ENCODE measurements at places on chromosomes 3 and 15. TPM values are rescaled to one million over a fixed set of nuclear protein-coding genes. Genes with fewer than 3 reads are reported as not detected.

C3orf85 gene
- not detected for total RNA-seq

ARMC8 gene
- 63.6 TPM for total RNA-seq

ARGFX gene
- total RNA-seq: not detected

MORC1 gene
- not detected for total RNA-seq

GRCh38 chr3:53140847-53141845, 10.9 kb upstream of the RFT1 start:
- no peak overlapping the region for H3K4me3 ChIP-seq
- no peak for DNase-seq
- no peaks in the 10 kb centered on the region for H3K36me3 ChIP-seq
- no peak overlapping the region for H3K27ac ChIP-seq
- no peaks in the 10 kb centered on the region for H3K4me1 ChIP-seq

GRCh38 chr3:27368831-27369607, at the start of gene NEK10:
Gene NEK10 (minus strand): TSS chr3:27369383. CDS start chr3:27352882, 16,501 bp downstream.
- no peak within 1 kb of the TSS for H3K27ac ChIP-seq
- no peaks in the 10 kb centered on the region for H3K4me1 ChIP-seq
- no peaks in the 10 kb centered on the region for H3K36me3 ChIP-seq
- peak; percentile 97 for DNase-seq

- H3K36me3 ChIP-seq: no peaks in the 10 kb centered on the region
- no peak overlapping the region for H3K4me3 ChIP-seq
- DNase-seq: peak; percentile 72
- H3K27me3 ChIP-seq: no peaks in the 10 kb centered on the region
- no peak overlapping the region for H3K27ac ChIP-seq
- no peaks in the 10 kb centered on the region for H3K4me1 ChIP-seq
These were observed 31.1 kb downstream of the ACAN start for GRCh38 chr15:88834211-88834812.

- no peak overlapping the region for H3K4me3 ChIP-seq
- no peaks in the 10 kb centered on the region for H3K36me3 ChIP-seq
- H3K27ac ChIP-seq: no peak overlapping the region
- H3K4me1 ChIP-seq: no peaks in the 10 kb centered on the region
- no peaks in the 10 kb centered on the region for H3K27me3 ChIP-seq
- no peak for DNase-seq
These were observed 21.0 kb upstream of the FBXL2 start for GRCh38 chr3:33256249-33256648.

GRCh38 chr3:110767838-110768237, 303.8 kb upstream of the NECTIN3 start:
- no peak overlapping the region for H3K4me3 ChIP-seq
